NCI-H510A (cell line): ENCODE measurements at places on chromosomes 2 and 18.

GRCh38 chr18:23569299-23570063 lies 16.8 kb downstream of the NPC1 start:
- DNase-seq = no peak

DNA sequence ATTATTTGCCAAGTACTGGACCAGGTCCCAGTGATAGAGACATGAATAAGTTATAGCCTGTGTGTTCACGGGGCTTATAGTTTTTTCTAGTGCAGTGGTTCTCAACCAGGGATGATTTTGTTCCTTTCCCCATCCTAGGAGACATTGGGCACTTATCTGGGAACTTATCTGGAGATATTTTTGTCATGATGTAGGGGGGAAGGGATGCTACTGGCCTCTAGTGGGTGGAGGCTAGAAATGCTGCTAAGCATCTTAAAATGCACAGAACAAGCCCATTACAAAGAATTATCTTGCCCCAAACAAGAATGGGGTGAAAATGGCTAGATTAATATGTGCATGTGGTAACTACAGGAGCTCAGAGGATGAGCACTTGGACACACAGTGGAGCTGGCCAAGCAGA lies 75.2 kb downstream of the KLHL29 start:
- no peak for DNase-seq

DNA sequence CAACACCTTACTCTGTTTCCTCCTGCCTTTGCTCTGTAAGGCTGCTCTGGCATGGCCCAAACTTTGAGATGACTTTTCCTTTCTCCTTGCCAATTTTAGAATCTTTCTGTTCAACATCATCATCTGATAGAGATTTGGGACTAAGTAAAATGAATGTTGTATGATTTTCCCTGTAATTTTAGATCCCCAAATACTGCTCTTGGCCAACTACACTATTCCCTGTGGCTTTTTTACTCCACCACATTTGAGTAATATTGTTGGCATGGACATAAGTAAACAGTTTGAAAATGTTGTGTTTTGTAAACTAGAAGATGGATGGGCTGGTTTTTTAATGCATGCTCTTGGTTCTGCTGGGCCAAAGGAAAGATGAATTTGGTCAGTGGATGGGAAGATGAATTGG lies 12.1 kb downstream of the LTBP1 start:
- DNase-seq = no peak

DNA sequence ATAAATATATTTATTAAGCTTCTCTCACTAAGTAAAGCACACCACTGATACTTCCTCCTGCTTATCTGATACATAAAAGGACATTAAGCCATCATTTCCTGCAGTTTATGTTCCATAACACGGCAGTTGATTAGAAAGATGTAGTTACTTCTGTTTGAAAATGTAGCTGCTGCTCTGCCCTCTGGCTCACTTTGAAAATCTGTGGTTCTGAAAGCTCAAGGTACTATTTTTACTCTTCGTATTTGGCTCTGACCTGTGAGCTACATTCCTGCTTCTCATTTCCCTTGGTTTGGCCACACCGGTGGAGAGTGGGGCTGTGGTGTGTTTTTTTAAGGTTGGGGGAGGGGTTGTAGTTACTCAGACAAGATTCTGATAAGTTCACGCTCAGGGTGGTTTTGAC lies 12.8 kb upstream of the TTN start:
- no peak for DNase-seq

DNA sequence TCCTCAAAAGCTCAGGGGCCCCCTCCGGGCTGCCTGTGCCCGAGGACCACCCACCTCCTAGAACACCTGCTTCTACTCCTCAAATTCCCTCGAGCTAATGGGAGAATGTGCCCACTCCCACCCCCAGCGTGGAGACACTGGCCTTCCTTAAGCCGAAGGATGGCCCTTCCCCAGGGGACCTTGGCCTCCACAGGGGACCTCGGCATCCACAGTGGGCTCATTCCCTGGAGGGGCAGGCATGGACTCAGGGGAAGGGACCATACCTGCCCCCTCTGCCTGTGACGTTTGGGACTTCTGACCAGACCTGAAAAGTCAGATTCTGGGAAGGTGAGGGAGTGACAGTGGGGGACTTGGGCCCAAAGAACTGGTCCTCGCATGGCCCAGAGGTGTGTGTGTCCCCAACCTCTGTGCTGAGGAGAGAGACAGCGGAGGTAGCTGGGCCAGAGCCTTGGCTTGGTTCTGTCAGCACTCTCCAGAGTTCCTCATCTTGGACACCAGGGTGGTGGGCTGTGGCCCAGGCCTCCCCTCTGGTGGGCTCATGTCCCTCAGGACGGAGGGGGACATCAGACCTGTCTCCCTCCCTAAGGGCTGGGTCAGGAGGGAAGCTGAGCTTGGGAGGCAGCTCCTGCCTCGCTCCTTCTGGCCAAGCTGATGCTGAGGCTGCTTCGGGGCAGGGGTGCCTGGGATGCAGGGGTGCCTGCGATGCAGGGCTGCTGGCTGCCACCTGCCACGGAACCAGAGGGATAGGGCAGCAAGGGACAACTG lies 240.4 kb downstream of the HAUS1 start:
- no peak for DNase-seq

DNA sequence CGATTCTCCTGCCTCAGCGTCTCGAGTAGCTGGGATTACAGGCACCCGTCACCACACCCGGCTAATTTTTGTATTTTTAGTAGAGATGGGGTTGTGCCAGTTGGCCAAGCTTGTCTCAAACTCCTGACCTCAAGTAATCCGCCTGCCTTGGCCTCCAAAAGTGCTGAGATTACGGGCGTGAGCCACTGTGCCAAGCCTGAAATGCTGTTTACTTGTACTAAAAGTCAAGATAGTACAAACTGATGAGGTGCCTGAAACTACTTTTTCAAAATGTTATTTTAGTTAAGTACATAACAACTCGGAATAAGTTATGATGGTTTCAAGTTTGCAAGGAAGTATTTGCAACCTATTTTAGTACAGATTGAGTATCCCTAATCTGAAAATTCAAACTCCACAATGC lies 85.7 kb downstream of the CEP192 start:
- no peak for DNase-seq

GRCh38 chr2:85318222-85319074 lies 9.3 kb downstream of the TGOLN2 start:
- DNase-seq = no peak

GRCh38 chr18:77736842-77737241 lies 487.2 kb downstream of the GALR1 start:
- DNase-seq = no peak

DNA sequence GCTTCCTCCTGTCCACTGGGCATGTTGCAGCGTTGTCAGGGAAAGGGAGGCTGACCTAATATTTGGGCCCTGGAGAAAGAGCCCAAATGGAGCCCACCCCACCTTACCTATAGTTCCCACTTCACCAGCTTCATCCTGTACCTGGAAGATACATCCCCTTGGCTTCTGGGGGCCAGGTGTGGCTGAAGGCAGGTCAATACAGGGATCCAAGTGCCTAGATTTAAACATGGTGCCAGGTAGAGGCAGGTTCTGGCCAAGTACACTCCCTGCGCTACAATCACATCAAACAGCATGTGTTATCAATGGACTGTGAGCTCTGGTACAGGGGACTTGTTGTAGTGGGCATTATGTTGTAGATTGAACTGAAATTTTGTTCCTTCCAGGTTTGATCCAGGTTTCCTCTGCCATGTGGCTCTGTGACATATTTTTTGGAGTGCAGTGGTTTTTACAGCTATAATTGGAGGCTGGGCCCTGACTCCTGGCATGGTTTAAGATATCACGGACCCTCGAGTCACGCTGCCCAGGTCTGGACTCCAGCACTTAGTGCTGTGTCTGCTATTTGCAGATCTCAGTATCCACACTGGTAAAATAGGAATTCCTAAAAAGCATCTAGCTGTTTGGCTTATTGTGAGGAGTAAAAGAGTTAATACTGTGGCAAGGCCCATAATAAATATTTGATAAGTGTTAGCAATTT lies 23.8 kb downstream of the MYCN start:
- DNase-seq = no peak

DNA sequence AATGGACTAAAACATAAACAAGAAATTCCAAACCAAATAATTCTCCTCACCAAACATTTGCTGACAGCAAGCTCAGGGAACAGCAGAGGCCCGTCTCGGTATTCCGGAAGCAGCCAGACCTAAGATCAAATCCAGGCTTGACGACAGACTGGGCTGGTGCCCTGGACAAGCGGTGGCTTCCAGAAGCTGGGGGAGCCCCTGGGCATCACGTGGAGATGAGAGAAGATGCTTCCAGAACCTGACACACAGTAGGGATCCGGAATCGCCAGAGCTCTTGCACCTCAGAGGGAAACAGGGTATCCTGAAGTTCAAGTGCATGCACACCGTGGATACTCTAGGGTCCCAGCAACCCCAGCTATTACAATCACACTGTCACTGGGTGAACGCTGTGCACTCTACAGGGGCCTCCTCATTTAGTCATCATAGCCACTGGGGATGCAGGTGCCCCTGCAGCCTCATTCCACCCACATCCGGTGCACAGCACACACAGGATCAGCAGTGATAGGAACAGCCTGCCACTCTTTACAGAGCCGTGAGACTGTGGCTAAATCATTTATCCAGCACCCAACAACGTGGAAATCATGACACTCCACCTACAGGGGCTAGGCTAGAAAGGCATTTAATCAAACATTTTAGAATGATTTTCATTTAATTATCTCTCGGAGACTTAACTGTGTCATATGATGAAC lies 102.6 kb downstream of the HDAC4 start:
- no peak for DNase-seq

DNA sequence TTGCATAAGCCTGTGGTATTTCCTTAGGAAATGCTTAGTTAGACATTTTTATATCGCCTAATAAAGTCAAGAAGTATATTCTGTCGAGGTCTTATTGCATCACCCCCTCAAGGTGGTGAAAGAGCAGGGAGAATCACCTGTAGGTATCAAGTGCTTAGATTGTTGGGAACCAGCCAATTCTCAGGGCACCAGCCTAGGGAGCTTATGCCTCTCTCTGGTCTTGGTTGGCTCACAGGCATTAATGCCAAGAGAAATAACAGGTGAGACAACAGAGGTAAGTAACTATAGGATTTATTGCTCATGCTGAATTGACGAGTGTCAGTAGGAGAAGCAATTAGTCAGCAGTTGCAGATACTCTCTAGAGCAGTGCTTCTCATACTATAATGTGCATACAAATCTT lies 663.3 kb upstream of the ZNF804A start:
- DNase-seq = peak; percentile 15

DNA sequence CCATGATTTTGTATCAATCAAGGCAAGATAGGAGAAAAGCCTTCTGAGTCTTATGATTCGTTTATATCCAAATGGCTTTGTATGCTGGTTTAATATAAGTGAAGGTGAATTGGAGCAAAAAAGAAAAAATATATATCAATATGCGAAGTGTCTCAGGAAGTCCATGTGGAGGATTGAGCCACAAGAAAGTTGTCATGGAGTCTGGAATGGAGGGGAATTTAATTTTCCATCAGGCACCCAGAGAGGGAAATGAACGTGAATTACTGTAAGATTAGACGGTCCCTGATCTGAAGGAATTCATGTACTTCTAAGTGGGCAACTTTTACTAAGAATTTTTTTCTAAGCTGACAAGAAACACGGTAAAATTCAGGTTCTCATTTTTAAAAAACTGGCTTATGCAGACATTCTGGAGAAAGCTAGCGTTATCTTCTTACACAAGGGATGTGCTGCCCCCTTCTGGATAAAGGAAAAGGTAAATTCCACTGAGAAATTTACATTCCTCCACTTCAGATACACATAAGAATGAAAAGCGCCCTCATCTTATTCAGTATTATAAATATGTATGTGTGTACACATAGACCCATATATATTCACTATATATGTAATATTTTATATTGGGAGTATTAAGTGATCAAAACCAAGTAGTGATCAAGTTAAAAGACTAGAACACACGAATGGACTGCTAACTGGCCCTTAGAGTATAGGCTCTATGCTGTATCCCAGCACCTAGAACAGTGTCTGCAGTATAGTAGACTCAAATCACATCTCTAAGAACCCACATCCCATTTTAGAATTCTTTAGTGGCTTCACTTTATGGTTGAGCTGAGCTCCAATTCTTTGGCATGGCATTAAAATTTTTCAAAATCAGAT lies 289.0 kb upstream of the TFPI start:
- peak; percentile 6 for DNase-seq

- no peak for DNase-seq
These were observed 20.1 kb downstream of the ANXA4 start for GRCh38 chr2:69762025-69762424.

DNA sequence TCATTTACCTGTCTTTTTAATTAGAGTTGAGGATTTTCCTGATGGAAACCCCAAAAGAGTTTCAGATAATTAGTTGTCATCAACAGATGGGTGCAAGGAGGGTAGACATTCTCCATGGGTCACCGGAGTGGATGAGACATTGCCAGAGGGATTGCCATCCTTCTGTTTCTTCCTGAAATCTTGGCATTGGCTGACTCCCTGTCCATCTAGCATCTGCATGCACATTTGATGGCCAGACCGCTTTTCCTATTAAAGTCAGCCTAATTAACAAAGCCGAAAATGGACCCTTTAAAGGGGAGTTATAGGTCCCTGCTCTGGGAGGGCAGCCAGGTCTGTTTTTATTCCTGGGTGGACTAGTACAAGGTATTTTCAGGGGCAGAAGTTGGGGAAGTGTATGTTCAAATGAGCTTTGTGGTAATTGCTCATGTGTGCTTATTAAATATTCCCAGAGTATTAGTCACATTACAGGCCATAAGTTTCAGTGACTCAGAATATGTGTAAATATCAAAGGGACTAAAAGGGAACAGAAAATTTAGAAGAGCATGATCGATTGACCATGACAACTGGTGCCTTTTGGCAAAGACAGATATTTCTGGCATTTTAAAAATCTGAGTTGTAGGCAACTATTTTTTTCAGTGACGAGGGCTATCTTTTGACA lies 209.8 kb downstream of the PHLPP1 start:
- no peak for DNase-seq

- no peak for DNase-seq
These were observed 102.4 kb downstream of the CABLES1 start for GRCh38 chr18:23237524-23238151.

GRCh38 chr2:105261061-105261460 lies 19.5 kb downstream of the GPR45 start:
- DNase-seq = no peak

- no peak for DNase-seq
These were observed 1.3 kb upstream of the PPM1B start for GRCh38 chr2:44167311-44167907.

- DNase-seq = no peak
These were observed 172.2 kb downstream of the LDLRAD4 start for GRCh38 chr18:13390711-13391110.

DNA sequence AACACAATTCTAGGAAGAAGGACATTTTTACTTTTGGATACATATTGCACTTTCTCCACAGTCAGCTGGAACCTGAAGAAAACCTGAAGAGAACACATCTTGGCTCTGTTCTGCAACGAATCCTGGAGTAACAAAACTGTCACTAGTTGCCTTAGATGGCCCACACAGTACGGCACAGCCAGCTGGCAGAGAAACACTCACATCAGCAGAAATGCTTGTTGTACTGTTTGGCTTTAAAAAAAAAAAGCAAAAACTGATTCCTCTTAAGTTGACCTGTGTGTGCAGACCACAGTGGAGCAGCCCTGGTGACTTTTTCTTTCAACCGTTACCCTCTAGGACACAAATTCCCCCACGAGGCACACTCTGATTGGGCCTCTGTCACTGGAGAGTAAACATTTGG lies 152.3 kb upstream of the TWIST2 start:
- no peak for DNase-seq
